ENCODE measurements at places on chromosomes 2 and 18.

DNA sequence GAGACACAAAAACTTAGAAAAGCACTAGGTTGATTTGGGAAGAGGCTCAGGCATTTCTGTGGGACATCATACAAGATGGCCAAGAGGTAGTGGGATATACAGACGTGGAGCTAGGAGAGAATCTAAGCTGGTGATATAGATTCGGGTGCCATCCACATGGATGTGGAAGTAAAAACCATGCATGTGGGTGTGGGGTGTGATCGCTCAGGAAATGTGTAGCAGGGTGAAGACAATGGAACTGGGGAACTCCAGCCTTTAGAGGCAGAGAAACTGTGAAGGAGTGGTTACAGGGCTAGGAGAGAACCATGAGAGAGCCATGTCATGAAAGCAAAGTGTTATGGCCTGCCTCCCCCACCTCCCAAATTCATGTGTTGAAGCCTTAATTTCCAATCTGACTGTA lies 43.0 kb upstream of the CTLA4 start:
- DNase-seq: no peak

GRCh38 chr2:117949806-117950205 lies 64.1 kb downstream of the CCDC93 start:
- DNase-seq: no peak

DNA sequence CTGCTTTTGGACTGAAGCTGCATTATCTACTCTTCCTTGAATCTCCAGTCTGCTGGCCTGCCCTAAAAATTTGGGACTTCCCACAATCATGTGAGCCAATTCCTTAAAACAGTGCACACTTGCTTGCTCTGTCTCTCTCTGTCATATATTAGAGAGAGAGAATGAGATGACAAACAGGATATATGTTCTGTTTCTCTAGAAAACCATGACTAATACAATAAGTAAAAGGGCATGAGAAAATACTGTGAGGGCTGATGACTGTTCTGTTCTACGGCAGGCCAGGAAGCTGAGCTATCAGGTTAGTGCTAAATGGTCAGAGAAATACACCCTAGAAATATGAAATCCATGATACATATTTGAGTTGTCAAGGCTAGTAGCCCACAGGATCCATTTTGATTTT lies 1896.8 kb upstream of the CELF4 start:
- no peak for DNase-seq

DNA sequence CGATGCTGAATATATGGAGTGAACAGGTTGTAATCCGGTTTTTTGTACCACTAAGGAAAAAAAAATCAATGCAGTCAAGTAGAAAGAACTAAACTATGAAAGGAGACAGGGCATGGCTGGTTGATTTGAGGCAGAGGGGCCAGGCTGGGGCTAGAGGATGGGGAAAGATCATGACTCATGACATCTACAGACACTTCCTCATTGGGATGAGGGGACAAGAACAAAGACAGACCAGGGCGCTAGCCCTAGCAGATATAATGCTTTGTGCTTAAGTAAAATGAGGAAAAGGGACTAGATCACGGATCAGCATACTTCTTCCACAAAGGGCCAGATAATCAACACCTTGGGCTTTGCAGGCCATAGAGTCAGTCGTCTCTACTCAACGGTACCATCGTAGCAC lies 55.8 kb downstream of the ST6GAL2 start:
- no peak for DNase-seq

DNA sequence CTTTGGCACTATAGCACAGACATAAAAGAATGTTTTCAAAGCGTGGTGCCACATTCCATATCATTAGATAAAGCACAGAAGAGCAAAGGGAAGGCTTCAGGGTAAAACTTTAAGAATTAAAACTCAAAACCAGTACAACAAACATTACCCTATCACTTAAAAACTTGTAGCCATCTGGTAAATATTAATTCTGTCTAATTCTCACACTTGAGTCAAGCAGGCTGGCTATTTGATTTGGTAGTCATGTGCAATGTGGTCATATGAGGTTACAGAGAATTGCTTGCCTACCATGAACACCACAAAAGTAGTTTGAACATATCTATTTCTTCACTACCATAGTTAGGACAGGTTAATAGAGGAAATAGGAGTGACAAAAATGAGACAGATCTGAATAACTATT lies 244.9 kb downstream of the IRS1 start:
- DNase-seq: no peak

GRCh38 chr2:15799432-15799827 lies 140.9 kb upstream of the MYCN start:
- DNase-seq: no peak

DNA sequence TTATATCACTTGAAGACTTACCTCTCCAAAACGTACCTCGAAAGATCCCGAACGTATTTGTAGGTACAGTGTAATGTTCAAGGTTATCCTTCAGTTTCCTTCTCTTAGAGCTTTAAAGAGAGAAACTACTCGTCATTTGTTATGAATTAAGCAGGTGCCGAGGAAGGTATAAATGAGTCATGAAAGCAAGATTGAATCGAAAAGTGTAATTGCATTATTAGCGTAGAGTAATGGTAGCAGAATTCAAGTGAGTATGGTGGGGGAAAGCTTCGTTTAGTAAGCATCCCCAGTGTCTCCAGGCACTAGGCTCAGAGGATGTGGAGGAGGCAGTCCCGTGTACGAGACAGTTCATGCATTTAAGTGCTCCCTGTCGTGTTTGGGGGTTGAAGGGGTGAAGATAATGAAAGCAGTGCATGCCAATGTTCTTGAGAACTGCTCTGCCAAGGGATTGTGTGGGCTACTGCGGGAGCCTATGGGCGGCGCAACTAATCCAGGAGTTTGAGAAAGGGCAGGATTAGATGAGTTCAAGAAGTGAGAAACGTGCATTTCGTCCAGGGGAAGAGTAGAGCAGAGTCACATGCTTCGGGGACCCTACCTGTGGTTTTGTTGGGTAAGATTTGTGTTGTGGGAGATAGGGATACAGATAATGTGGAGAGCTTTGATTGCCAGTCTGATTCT lies 858 bp downstream of the POLR1B start:
- no peak for DNase-seq

DNA sequence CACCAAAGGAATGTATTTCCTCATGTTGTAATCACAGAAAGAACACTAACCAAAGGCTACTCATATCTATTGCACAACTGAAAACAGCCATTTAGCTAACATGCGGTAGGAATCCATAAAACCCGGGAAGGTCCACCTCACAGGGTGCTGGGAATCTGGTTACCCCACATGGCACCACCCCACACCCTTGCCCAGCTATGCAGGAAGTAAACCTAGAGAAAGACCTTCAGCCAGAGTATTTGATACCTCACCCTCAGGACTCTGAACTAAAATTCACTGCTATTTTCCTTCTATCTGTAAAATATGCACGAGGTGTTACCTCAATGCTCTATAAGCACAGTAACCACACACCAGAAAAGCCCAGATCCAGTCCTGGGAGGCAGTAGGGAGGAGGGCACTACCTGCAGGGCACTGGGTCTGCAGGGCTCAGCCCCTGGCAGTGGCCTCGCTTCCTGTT lies 45.8 kb downstream of the PTPN2 start:
- no peak for DNase-seq

- DNase-seq: no peak
Observed at GRCh38 chr18:37496568-37496967, 69.0 kb downstream of the CELF4 start.

- no peak for DNase-seq
Observed at GRCh38 chr2:217482056-217482710, 520.6 kb downstream of the TNS1 start.
